Left ventricle myocardium inferior (tissue), 1 donor: ENCODE measurements at places on chromosomes 5 and 9. TPM values are rescaled to one million over a fixed set of nuclear protein-coding genes. Genes with fewer than 3 reads are reported as not detected.

GRCh38 chr5:66426259-66427138 lies 169.7 kb upstream of the MAST4 start:
- DNase-seq, result no peak

DNA sequence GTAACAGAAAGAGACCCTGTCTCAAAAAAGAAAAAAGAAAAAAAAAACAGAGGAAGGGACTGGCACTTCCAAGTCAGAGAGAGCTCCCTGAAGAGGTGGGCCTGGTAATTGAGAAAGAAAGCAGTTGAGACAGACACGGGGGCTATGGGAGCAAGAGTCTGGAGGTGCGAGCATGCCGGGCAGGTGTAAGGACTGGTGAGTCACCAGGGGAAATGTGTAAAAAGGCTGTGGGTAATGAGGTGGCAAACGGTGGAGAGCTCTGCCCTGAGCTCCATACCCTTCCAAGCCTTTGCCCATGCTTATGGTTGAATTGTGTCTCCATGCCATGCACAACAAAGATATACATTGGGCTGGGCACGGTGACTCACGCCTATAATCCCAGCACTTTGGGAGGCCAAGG lies 18.0 kb upstream of the JADE2 start:
- DNase-seq, result no peak

GRCh38 chr9:98175028-98175569 lies 17.3 kb downstream of the CORO2A start:
- no peak for DNase-seq

GRCh38 chr5:139588962-139589361 lies 27.8 kb downstream of the UBE2D2 start:
- DNase-seq, result no peak

DNA sequence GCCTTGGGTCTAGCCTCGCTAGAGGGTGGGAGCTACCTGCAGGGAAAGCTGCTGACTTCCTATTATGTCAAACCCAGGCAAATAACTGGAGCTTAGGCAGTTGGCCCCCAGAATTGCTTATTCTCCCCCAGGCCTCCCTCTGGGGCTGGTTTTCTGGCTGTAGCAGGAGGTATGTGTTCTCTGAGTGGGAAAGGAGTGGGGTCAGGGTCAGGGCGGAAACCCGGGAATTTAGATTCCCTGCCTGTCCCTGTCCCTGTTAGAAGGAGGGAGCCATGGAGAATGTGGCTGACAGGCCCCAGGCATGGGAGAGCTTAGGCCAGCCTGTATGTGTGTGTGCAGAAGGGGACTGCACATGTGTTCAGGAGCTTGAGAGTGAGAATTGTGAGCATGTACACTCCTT lies 13.6 kb upstream of the CXXC5 start:
- DNase-seq, result no peak

Gene N4BP3
- total RNA-seq, result 1.8 TPM

DNA sequence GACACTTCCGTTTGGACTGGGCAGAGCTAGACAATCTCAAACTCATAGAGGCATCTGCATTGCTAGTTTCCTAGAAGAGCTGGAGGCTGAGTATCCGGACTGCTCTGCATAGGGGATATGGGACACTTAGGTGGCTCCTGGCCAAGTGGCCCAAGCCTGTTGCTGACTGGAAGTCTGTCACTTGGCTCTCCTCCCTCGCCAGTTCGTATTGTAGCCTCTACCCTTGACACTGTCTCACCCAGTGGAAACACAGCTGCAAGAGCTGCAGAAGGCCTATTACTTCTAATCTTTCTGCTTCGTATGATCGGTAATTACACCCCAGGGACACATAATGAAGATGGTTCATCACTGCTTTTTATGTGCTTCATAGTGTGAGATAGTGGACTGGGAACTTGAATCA lies 34.7 kb downstream of the ITGA1 start:
- DNase-seq, result peak; percentile 83

Gene C5orf34
- 0.22 TPM for total RNA-seq

DNA sequence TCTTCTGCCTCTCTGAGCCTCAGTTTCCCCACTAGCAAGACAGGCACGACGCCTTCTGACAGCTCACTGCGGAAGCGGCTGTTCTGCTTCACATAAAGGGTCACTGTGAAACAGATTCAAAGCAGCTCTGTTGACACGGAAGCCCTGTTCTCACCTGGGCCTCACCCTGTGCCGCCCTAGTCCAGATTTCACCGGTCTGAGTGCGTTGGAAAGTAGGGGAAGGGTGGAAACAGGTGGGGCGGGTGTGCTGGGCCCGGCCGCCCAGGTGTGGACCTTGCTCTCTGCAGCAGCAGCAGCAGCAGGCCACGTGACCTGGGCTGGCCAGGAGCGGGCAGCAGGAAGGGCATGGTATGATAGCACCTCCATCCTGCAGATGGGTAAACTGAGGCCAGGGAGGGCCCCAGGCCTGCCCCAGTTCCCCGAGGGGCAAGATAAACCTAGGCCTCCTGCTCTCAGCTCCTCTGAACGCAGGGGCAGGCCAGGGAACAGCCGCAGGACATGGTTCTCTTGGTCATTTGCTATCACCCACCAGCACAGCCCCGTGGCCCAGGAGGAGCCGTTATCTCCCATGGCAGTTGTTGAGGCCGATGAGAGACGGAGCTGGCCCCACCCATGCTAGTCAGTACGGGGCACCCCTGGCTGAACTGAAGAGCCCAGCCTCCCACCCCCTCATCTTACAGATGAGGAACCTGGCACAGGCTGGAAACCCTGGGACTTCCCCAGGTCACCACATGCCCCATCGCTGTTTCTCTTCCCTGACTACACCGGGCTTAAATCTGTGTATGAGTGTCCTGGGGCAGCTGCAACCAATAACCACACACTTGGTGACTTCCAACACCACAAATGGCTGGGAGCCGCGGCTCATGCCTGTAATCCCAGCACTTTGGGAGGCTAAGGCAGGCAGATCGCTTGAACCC lies 12.1 kb downstream of the PTGES2 start:
- DNase-seq, result peak; percentile 5

- no peak for DNase-seq
Observed at GRCh38 chr9:128556926-128557634, 4.7 kb downstream of the SPTAN1 start.

DNA sequence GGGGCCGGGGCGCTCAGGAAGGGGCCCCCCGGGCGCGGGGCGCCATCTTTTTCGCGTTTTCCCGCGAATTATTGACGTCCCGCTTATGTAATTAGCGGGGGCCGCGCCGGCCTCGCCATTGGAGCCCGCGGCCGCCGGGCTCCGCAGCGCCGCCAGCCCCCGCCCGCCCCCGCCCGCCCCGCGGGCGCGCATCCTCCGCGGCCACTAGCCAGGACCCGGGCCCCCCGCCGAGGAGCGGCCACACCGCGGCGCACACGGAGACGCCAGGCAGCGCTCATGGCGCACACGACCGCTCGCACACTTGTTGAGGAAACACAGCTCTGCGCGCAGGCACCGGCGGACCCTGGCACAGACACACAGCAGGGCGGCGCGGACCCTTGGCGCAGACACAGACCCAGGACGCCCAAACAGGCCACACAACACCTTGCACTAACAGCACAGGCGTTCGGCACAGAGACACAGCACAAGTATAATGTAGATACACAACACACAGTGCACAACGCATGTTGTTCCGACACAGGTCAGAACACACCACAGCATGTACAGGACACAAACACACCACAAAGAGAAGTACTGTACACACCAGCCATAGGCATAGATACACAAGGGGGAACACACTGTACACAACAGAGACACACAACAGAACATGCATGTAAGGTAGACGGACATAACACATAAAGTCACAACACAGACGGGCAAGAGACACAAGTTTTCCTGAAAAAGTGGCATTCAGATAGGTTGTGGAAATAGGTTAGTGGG lies 467 bp upstream of the PHF19 start:
- peak; percentile 74 for DNase-seq

Gene ZNF483
- 5.8 TPM for total RNA-seq
